ENCODE measurements at places on chromosomes 2 and 18.

DNA sequence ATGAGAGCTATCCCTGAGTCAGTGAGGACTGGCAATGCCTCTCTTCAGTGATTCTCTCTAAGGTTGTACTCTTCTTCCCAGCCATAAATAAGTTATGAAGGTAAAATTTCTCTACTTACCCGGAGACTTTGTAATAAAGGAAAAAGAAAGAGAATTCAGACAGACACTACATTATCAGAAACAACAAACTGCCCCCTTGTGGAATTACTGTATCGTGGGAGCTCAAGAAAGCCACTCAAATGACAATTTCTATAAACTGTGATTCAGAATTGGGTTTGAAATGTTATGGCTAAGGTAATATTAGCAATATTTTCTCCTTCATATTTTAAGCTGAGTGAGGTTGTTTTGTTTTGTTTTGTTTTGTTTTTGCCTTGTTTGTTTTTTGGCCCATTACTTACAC is 155.8 kb upstream of the TANK start:
- no peak for DNase-seq

GRCh38 chr2:219292616-219293015 is 13.4 kb downstream of the DNAJB2 start:
- no peak for DNase-seq

GRCh38 chr2:35255826-35256225 is 1099.8 kb upstream of the CRIM1 start:
- DNase-seq: no peak

- no peak for DNase-seq
These were observed 81.5 kb downstream of the NRP2 start for GRCh38 chr2:205763708-205764211.

GRCh38 chr18:9796935-9797549 is 88.7 kb upstream of the TXNDC2 start:
- no peak for DNase-seq

DNA sequence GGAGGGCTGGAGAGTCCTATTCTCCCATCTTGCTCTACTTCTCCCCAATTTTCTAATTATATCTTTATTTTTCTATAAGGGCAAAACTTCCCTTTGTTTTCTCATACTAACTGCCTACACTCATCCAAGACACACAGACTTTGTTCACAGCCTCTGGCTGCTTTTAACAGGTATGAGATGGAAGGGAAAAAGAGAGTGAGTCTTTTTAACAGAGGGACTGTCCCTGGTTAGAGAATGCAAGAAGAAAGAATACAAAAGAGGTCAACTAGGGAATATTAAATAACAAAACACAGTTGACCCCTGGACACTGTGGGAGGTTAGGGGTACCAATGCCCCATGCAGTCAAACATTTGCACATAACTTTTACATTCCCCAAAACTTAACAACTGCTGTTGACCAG is 41.8 kb downstream of the SP100 start:
- no peak for DNase-seq

DNA sequence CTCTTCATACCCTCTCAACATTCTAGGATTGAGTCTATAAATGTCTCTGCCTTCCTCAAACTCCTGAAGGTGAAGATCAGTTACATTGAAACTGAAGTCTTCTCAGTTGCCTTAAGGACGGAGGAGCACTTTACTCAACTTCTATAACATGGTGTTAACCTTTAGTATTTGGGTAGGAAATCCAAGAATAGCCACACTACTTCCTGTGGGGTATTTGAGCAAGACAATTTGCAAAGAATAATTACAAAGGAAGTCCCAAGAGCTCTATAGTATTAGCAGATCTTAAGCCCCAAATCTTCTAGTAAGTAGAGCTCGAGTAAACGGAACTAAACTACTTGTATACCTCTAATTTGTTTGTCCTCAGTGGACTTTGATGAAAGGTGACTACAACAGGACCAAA is 80.9 kb downstream of the SP100 start:
- no peak for DNase-seq

DNA sequence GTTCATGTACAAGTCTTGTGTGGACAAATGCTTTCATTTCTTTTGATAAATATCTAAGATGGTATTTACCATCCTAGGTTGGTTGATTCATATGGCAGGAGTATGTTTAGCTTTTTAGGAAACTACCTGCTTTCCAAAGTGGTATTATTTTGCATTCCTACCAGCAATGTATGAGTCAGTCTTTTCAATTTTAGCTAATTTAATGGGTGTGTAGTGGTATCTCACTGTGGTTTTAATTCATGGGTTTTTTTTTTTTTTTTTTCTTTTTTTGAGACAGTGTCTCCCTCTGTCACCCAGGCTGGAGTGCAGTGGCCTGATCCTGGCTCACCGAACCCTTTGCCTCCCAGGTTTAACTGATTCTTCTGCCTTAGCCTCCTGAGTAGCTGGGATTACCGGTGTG is 4.2 kb downstream of the ZNF512 start:
- DNase-seq: no peak

DNA sequence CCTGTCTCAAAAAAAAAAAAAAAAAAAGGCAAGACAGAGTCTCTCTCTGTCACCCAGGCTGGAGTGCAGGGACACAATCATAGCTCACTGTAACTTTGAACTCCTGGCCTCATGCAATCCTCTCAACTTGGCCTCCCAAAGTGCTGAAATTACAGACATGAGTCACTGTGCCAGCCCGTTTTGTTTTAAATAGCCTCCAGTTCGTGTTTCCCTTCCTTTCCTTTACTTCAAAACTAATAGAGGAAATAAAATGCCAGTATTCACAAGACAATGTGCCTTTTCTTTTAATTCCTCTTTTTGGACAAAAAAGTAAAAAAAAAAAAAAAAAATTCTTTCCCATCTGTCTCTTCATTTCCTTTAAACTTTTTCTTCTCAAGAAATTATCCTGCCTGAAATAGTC is 54.5 kb upstream of the ACMSD start:
- DNase-seq: no peak

DNA sequence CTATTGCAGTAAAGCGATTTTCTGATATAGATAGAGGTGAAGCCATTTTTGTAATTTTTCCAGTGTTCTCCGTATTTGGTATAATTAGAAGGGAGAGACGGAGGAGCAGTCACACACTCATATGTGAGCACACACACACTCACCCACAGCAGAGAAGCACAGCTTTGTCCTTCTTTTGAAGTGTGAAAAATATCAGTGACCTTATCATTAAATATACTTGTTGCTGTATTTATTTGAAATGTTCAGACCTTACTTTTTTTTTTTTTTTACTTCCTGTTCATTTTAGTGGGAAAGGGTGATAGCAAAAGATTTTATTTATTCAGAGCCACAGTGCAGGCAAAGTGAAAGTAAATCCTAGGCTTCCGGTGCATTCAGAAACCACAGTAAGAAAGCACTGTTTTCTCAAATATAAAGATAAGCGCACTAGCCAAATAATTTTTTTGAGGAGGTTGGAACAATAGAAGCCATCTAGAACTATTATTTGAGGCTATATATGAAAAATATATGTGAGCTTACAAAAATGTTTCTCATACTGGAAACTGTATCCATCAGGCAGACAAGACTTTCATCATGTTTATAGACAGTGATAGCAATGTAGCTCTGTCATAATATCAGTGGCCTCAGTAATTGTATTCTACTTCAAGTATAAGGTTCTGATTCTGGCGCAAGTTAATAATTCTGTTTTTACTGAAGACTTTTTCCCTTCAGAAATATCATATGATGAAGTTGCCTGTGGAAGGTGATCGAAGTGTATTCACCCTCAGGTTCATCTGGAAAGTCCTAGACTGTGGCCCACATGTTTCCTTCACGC is 37.2 kb downstream of the TSHZ1 start:
- DNase-seq: no peak

DNA sequence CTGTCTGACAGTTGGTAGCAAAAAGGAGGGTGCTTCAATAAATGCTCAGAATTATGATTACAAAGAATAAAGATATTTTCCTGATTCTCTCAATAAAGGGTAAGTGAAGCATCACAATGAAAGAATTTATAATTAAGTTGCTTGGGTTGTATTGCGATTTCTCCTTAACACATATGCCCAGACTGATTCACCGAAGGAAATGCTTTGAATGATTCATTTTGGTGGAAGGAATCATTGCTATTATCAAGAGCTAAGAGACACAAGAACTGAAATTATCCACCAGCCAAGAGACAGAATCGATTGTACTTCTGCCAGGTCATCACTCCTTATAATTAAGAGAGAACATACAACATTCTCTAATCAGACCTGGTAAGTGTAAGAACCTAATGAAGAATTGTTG is 301.4 kb downstream of the NR4A2 start:
- DNase-seq: no peak

DNA sequence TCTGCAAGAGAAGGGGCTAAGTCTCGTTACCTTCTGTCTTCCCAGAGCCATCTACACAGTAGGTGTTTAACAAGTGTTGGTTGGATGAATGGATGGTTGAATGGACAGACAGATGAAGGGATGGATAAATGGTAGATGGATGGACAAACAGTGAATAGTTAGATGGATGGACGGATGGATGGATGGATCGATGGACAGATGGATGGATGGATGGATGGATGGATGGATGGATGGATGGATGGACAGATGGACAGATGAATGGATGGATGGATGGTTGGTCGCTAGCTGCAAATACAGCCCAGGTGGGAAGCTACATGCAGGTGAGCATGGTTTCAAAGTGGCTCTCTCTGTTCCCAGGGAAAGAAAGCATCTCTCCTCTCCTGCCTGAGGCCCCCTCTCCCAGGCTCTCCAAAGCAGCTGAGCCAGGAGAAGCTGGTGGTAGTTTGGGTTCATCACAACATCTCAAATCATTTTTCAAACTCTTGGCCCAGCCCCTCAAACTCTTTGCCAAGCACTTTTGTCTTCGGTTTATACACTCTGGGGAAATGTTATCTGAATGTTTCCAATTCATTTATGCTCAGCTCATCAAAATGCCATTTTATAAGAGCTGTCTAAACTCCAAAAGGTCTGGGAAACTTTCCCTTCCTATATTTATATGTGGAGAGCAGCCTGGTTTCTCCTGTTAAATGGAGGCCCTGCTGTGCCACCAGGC is 192.7 kb downstream of the ANAPC1 start:
- DNase-seq: no peak

GRCh38 chr18:58288921-58289797 is 245.1 kb downstream of the NEDD4L start:
- peak; percentile 22 for DNase-seq

GRCh38 chr2:205013586-205013985 is 468.3 kb downstream of the PARD3B start:
- DNase-seq: no peak

GRCh38 chr2:55524884-55525437 is 5.4 kb downstream of the CFAP36 start:
- no peak for DNase-seq

- DNase-seq: no peak
These were observed 52.6 kb downstream of the SH2D6 start for GRCh38 chr2:85470850-85471800.
